Activated naive CD8-positive, alpha-beta T cell treated with anti-CD3 and anti-CD28 coated beads, Interleukin-2, amount 10 ng/mL, durations not matched to agents 7 days and 5 days (primary cell): ENCODE measurements at places on chromosomes 3 and 15. TPM values are rescaled to one million over a fixed set of nuclear protein-coding genes. Genes with fewer than 3 reads are reported as not detected.

CYP11A1 gene
- total RNA-seq: not detected

PRR20G gene
- not detected for total RNA-seq

CHL1 gene
- total RNA-seq: not detected

GABRG3 gene
- total RNA-seq: not detected

ARPP21 gene
- total RNA-seq: not detected

IVD gene
- total RNA-seq: 95.2 TPM

SLC33A1 gene
- 27.3 TPM for total RNA-seq

C3orf49 gene
- not detected for total RNA-seq

CIAO2A gene
- 57.6 TPM for total RNA-seq
